CD4-positive, alpha-beta T cell treated with Interleukin-17A for 1 hour (primary cell): ENCODE measurements at places on chromosomes 7 and 10.

DNA sequence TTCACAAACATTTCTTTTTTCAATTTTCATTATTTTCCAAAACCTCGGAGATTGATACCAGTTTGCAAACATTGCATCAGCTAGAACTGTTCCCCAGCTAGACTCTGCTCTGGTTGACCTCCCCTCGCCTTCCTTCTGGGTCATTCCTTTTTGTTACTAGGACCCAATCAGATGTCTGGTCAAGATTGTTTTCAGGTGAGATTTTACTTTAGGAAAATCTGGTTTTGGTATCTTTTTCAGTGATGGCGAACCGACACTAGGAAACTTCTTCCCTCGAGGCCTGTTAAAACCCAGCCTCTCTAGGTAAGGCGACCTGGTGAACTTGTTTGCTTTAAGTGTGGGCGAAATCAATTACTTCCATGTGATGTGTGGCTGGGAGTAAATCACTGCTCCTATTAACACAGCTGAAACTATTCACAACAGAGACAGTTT is 8.4 kb downstream of the PROSER2 start:
- no peak for DNase-seq

- DNase-seq: no peak
These were observed 84.6 kb upstream of the ZNF438 start for GRCh38 chr10:31116226-31116625.

DNA sequence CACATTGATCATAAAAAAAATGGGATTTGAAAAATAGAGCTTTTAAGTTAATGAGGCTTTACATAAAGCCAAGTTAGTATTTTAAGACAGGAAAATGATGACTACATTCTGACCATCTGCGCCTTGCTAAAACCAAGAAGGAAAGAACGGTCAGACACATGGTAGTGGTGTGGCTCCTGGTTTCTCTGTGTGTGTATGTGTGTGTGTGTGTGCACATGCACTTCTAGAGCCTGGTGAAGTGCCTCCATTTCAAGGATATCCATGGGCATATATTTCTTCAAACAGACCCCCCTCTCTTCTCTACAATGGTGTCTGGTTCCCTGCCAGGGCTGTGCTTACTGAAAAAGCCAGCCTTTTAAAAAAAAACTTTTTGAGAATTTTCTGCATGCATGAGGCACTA is 80.9 kb downstream of the FRMPD2 start:
- no peak for DNase-seq

DNA sequence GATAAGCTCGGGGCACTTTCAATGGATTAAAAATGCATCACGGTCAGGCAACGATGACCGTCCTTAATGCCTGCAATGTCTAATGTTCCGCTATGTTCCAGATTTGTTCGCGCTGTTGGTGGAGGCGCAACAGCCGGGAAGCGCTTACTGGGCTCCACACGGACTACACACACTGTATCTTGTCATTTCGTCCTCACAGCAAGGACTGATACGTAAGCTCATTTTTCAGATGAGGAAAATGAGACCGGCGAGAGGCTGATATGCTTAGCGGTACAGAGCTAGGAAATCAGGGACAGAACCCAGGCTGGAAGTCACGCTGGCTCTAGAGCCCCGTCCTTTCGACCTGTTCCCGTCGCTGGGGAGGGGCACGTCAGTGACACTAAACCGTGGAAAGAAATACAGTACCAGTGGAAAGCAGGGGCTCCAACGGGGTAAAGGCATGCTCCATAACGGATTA is 670 bp downstream of the TPK1 start:
- peak; percentile 56 for DNase-seq

- DNase-seq: no peak
These were observed 58.0 kb downstream of the CREM start for GRCh38 chr10:35184527-35185171.

DNA sequence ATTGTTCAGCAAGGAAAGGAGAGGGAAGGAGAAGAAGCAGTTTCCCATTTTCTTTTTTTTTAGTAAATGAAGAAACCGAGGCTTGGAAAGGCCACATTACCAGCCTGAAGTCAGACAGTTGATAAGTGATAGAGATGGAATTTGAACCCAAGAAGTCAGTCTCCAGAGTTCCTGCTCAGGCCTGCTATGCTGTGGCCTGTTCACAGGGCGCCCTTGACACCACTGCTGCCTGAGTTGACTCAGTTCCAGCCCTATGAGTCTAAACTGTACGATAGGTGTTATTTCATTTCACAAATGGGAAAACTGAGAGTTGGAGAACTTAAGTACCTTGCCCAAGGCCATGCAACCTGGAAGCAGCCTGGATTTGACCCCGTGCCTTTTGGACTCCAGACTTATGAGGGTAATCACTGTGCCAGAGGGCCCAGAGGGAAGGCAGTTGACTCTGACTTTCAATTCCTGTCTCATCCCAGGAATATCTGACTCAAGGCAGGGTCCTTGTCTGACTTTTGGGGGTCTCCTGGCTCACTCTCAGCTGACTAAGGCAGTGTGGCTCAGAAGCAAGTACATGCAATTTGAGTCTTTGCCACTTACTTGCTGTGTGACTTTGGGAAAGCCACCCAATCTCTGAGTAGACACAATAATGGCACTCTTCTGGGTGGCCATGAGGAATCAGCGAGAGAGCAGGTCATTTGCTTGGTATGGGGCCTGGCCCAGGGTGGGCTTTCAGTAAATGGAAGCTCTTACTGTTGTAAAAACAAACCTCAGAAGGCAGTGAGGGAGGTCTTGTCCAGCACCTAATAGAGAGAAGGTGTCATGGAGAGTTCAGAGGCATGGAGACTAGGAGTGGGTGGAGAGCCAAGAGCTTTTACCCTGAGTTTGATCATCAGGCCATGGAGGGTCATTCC is 17.9 kb upstream of the RBM20 start:
- DNase-seq: no peak

DNA sequence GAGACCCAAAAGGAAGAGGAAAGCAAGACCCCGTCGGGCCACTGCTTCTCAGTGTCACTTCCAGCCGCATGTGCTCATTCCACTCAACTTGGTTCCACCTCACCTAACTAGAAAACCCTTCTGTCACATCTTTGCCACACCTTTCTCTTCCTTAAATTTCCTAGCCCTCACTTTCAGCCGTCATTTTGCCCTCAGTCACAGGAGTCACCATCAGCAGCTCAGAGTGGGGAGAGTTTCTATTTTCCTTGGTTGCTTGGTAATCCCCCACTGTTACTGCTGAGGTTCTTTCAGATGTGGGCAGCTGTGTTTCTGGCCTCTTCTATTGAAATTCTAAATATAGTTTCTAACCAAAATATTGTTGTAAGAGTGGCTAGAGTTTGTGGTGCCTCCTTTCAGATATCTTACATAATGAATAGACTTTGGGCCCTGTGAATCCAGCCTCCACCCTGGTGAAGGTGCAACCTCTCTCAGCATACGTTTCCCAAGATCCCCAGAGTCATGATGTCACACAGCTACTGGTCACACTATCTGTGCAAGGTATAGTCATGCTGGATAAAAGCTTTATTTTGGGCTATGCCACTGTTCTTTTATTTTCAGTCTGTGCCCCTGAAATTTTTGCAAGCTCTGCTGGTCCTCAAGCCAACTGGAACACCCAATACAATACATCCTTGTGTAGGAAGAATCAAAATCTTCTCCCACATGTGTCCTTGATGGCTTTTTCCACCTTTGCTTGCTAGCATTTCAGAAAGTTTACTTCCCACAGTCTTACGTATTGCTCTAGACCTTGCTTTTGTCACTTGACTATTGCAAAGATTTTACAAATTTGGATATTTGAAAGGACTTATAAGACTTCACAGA is 9.2 kb downstream of the AGBL3 start:
- peak; percentile 53 for DNase-seq

DNA sequence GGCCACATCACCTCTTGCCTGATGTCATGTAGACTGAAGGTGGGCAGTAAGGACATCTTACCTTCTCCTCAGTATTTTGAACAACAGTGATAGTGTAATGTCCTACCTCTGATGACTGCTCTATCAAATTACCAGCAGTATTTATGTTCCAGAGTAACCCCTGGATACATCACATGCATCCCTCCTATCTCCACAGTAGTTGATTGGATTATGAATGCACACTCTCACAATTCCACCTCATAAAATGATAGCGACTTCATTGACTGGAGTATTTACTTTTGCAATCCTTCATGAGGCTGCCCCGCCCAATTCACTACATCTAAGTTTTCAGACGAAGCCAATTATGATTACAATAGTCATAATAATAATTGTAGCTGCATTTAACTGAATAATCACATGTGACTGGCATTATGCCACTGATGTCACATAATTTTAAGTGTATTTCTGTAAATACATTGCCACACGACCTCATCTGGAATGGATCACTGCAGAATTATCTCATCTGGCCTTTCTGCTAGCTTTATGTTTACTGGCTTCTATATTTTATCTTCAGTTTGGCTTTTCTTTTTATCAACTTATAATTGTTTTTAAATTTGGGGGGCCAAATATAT is 268.9 kb downstream of the SLC25A13 start:
- DNase-seq: no peak

- DNase-seq: no peak
These were observed 141.9 kb downstream of the BMS1 start for GRCh38 chr10:42924484-42924883.

DNA sequence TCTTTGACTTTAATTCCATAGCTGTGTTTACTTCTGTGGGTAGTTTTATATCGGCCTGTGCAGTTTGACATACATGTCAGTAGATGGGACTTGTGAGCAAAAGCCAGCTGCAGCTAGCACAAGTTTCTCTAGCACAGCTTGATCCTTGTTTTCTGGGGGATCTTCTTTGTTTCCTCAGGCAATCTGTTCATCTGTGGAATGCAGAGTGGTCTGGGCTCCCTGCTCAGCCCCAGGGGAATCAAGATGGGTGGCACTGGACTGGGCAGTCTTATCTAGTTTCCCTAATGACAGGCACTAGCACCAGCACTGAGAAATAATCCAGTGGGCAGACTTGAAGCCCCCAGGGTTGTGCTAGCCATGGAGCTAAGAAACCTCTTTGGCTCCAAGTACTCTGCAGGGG is 40.8 kb downstream of the CYP2C19 start:
- no peak for DNase-seq

- no peak for DNase-seq
These were observed 87.4 kb downstream of the CDH23 start for GRCh38 chr10:71483885-71484751.

DNA sequence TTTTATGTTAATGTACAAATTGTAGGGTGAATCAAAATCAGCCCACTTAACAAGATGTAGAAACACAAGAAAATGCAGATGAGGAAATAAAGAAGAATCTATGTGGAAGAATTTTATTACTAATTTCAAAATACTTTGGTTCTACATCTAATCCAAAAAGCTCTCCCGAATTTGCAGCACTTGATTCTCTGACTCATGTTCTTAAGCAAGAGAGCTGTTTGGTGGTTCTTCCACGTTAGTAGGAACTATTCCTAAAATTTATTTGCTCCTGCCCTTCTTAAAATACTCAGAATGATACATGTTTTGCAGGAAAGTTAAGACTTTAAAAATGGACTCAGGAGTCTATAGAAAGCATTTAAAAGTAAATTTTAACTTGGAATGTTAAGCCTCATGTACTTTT is 91.8 kb downstream of the ZMYND11 start:
- no peak for DNase-seq

DNA sequence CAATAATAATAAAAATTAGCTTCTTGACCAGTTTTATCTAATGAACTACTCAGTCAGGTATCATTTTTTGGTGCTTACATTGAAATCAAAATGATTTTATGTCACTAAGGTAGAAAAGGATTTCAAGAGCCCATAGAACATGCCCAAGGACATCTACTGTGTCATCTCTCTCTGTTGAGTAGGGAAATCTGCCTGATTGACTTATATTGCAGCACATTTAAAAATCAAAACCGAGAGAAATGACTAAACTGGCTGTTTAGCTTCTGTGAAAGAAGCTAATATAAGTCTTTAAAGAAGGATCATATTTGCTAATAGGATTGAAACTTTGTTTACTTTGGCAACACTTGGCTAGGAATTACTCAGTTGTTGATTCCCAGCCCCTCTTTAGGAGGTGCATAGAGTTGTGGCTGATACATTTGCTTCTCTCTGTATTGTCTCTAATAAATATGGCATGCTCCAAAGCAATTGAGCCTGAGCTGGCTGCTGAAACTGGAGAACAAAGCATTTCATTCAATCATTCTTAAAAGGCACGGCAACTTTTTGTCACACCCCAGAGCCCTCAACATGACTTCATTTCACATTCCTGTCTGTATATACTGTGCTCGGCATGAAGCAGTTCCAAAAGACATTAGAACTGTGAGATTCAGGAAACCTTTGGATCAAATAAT is 1096.9 kb upstream of the POT1 start:
- no peak for DNase-seq
